ENCODE measurements at places on chromosomes 1 and 21.
A peak's percentile ranks its signal among the peaks of the same experiment; 100 is the strongest.

DNA sequence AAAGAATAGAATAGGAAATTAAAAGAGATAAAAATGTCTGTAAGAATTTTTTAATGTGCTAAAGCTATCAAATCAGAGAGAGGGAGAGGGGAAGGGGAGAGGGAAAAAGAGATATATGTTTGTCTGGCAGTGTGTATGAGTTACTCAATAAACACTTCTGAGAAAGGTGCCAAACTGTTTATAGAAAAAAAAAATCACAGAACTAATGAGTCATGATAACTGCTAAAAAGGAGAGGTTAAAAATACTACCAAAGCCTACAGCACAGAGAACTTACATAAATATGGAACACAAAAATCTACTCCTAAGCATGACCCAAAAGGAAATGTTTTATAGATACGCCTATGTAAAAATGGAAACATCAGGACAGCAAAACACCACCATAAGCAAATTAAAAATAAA lies 45.4 kb downstream of the SELENOF start:
- peak; percentile 25 for DNase-seq

- no peak for DNase-seq
Measured at GRCh38 chr1:20871419-20871818, 84.3 kb upstream of the HP1BP3 start.

GRCh38 chr1:165143437-165144065 lies 213.0 kb downstream of the LMX1A start:
- DNase-seq, result peak; percentile 7

DNA sequence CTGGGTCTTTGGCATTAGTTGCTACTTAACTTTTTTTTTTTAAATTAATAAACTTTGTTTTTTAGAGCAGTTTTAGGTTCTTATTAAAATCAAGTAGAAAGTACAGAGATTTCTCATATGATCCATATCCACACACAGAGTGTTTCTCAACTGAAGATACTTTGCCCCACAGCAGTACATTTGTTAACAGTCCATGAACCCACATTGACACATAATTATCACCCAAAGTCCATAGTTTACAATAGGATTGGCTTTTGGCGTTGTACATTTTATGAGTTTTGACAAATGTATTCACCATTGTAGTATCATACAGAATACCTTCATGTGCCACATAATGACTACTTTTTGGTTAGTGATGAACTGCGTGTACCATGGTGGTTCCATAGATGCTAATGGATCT lies 106.8 kb downstream of the ADGRL2 start:
- no peak for DNase-seq

DNA sequence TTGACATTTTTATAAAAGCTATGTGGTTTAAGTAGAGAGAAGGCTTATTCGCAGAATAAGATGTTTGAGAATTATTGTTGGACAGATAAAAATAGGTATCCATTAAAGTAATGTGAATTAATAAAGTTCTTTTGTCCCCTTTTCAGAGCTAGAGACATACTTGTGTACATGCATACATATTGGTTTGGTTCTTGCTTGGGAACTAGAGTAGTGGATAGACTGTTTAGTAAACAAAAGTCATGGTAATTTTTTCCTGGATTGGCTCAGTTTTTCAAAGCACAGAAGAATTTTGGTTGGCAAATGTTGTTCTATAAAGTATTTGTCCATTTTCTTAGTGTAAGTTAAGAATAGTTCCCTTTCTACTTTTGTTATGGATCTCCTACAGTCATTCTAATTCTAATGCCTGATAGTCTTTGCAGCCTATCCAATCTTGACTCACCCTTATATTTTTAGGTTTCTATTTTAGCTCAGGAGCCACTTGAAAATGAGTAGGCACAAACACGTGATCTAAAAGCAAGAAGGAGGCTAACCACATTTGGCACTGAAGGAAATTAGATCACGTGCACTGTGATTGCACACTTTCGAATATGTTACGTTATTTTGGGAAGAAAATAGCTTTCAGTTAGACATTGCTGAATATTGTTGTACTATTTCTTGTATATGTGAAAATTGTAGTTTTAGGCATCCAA lies 47.0 kb downstream of the RABGAP1L start:
- peak; percentile 68 for DNase-seq

DNA sequence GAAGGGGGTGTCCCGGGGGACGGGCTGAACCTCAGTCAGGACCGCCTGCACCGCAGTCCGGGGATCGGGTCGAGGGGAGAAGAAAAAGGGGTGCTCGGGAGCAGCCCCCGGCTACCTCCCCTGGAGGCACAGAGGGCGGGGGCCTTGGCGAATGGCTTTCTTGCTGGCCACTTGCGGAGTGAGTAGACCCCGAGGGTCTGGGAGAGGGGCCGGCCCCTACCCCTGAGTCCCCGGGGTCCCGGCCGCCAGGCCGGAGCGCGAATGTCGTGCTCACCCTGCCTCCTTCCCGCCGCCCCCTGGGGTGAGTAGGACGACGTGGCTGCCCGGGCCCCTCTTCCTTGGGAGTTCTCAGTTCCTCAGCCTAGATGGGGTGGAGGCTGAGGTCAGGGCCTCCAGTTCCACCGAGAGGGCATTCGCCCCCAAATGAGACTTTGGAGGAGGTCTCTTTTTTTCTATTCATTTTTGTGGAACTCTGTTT lies 113.0 kb downstream of the OSBPL9 start:
- peak; percentile 22 for DNase-seq

GRCh38 chr1:228035844-228036243 lies 29.0 kb downstream of the WNT3A start:
- no peak for DNase-seq

- no peak for DNase-seq
Measured at GRCh38 chr1:8926707-8927694, 18.7 kb upstream of the CA6 start.

DNA sequence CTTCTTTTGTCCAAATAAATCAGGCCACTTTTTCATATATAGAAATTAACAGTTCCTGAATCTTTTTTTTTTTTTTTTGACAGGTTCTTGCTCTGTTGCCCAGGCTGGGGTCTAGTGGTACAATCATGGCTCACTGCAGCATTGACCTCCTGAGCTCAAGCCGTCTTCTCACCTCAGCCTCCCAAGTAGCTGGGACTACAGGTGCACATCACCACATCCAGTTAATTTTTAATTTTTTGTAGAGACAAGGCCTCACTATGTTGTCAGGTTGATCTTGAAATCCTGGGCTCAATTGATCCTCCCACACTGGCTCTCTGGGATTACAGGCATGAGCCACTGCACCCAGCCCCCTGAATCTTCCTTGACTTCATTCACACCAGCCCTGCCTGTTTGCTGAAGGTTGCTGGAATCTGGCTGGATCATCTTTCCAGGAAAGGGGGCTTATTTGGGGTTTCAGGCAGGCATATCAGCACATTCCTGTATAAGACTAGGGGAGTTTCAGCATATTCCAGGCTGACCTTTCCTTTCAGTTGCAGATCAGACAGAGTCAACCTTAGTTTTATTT lies 78.2 kb upstream of the ARHGAP29 start:
- no peak for DNase-seq

GRCh38 chr21:36881228-36881627 lies 85.2 kb downstream of the HLCS start:
- DNase-seq, result peak; percentile 79

GRCh38 chr1:94946886-94947285 lies 20.0 kb upstream of the CNN3 start:
- DNase-seq, result no peak

- no peak for DNase-seq
Measured at GRCh38 chr1:189149547-189150375, 1327.9 kb downstream of the BRINP3 start.

GRCh38 chr1:239426821-239427475 lies 40.6 kb downstream of the CHRM3 start:
- no peak for DNase-seq
